ENCODE measurements at places on chromosomes 16 and 17. TPM values are rescaled to one million over a fixed set of nuclear protein-coding genes. Genes with fewer than 3 reads are reported as not detected.

LDHD gene
- polyA plus RNA-seq: 2.5 TPM

TMEM235 gene
- not detected for polyA plus RNA-seq

HAGH gene
- polyA plus RNA-seq: 23.9 TPM

DDX42 gene
- 220 TPM for polyA plus RNA-seq

BAIAP3 gene
- polyA plus RNA-seq: 2.9 TPM

OR1A1 gene
- polyA plus RNA-seq: 0.15 TPM

Data from left lung (tissue), 14 donors.